ENCODE measurements at places on chromosomes 7 and 10.
A peak's percentile ranks its signal among the peaks of the same experiment; 100 is the strongest.

DNA sequence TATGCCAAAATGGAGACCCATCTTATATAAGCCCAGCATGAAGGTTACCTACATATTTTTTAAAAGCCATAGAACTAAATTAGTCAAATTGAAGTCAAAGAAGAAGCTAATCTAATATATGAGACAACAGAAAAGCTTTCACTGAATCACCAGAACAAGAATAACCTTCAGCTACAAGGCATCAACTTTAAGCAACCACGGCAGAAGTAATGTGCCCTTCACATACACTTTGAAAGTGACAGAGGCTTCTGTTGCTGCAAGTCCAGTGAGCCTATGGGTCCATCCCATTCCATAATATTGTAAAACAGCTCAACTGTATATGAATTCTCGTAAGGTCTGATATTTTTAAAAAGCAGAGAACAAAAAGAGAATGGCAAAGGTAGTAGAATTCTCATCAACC is 36.5 kb downstream of the CTNNA3 start:
- DNase-seq = no peak

GRCh38 chr7:101398396-101399289 is 36.0 kb downstream of the COL26A1 start:
- no peak for DNase-seq

DNA sequence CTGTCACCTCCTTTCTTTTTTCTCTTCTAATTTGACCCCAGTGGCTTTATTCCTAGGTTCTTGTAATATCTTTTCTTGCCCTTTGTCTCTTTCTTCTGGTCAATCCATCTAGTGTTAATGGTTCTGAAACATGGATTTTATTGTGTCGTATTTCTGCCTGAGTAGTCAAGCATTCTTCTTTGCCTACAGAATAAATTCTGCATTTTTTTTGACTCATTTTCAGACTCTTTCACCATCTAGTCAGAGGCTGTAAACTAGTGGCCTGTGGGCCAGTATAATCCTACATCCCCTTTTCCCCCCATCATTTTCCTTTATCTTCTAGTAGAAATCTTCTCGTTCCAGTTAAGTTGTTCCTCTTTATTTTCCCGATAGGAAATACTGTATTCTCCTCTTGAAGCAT is 29.4 kb downstream of the LUC7L2 start:
- no peak for DNase-seq

GRCh38 chr7:105022458-105022857 is 8.5 kb downstream of the KMT2E start:
- no peak for DNase-seq

- no peak for DNase-seq
These were observed 81.4 kb downstream of the FAM185A start for GRCh38 chr7:102830197-102830596.

- peak; percentile 8 for DNase-seq
These were observed 96.4 kb downstream of the CCSER2 start for GRCh38 chr10:84424731-84425167.

- DNase-seq = no peak
These were observed 146.6 kb downstream of the SH3PXD2A start for GRCh38 chr10:103708627-103709288.
